Activated CD4-positive, alpha-beta T cell treated with anti-CD3 and anti-CD28 coated beads, Interleukin-2, amount 50 U/mL, for 16 hours (primary cell): ENCODE measurements at places on chromosomes 5 and 9.

GRCh38 chr9:107276966-107277710 lies 5.9 kb upstream of the RAD23B start:
- no peak for DNase-seq

DNA sequence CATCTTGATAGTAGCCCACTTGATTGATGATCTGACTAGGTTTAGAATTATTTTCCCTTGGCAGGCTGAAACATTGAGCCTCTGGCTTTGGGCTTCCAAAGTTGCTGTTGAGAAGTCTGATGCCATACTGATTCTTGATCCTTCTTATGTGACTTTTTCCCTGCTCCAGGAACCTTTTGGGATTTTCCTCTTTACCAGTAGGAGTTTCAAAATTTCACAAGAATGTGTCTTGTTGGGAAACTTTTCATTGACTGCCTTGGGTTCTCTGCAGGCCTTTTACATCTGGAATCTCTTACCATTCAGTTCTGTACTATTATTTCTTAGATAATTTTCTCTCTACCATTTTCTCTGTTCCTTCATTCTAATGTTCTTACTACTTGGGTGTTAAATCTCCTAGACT lies 20.0 kb downstream of the STC2 start:
- no peak for DNase-seq

- DNase-seq = no peak
These were observed 229.6 kb downstream of the TMEM167A start for GRCh38 chr5:82847562-82847961.

GRCh38 chr5:171451421-171451820 lies 32.0 kb downstream of the FGF18 start:
- no peak for DNase-seq

DNA sequence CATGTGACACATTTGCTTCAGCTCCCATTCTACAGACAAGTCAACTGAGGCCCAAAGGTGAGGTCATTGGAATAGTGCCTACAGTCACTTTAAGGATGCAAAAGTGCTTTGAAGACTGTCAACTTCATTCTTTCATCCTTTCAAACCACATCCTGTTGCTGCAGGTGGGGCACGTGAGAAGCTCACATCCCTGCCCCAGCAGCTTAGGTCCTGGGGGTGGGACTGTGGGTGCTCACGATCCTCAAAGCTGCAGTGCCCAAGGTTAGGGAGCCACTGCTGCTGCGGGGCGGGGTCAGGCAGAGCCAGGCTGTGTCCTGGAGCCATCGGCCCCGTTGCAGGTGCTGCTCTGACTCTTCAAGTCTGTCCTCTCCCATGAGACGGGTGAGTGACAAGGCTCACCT lies 57.9 kb upstream of the IER5L start:
- peak; percentile 72 for DNase-seq

GRCh38 chr5:135543485-135544304 lies 7.9 kb upstream of the NEUROG1 start:
- no peak for DNase-seq

DNA sequence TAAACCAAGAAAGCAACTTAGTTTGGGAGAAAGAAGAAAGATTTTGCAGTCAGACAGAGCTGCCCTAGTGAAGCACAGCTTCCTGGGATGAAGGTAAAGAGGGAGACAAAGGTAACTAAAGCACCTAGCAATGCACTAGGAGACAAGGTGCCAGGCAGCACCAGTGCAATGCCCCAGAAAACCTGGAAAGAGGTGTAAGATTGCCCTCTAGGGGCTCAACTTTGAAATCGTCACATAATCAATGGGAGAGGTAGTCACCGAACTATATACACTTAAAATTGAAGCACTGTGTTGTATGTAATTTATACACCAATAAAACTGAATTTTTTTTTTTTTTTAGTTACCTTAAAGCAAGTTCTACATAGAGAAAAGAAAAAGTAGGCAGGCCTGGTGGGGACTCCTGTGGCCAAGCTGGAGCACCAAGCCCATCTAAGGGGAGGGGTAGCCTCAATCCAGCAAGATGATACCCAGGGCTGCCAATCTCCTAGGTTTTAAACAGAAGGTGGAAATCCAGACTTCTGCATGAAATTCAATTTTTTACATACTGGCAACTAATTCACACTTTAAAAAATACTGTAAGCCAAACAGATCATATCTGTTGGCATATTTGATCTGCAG lies 48.2 kb downstream of the CDK5RAP2 start:
- DNase-seq = peak; percentile 36

DNA sequence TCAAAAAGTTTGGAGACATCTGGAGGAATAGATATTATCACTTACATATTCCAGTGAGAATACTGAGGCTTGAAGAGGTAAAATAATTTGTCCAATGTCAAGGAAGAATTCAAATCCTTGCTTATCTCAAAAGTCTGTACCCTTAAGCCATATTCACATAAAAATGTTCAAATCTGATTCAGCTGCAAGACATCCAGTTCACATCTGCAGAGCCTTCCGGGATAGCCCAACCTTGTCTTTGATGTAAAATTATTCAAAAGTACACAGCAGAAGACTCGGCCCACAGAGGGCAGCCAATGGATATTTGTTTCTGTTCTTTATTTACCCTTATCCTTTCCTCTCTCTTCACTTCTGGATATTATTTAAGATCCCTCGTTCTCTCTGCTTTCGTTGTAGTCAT lies 1183.8 kb upstream of the WWC1 start:
- no peak for DNase-seq

DNA sequence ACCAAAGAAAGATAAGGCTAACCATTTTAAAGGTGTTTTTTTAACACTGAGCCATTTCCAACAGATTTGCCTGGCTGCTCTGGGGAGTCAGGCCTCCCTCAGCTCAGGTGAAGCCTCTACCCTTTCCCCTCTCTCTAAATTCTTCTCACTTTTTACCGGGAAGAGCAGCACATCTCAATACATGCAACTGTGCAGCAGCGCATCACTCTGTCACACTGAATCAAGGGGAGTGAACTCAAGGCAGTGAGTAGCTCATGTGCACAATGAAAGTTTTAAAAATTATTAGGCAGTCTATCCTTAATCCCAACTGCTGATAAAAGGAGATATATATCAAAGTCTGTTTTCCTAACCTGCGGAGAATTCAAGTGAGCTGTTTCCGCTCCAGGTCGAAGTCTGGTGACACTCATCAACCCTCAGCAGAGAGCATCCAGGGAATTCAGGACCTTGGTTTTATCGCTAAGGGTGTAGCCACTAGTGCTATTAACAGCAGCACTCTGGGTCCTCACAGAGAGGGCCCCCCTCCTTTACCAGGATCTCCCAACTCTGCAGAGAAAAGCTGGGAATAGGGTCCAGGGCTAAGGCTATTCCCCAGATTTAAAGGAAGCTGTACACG lies 1.0 kb downstream of the CEMIP2 start:
- DNase-seq = no peak
